Stimulated activated CD8-positive, alpha-beta memory T cell treated with anti-CD3 and anti-CD28 coated beads, Interleukin-7, amount 100 ng/mL, for 1 hour (primary cell): ENCODE measurements at places on chromosomes 2 and 18.

DNA sequence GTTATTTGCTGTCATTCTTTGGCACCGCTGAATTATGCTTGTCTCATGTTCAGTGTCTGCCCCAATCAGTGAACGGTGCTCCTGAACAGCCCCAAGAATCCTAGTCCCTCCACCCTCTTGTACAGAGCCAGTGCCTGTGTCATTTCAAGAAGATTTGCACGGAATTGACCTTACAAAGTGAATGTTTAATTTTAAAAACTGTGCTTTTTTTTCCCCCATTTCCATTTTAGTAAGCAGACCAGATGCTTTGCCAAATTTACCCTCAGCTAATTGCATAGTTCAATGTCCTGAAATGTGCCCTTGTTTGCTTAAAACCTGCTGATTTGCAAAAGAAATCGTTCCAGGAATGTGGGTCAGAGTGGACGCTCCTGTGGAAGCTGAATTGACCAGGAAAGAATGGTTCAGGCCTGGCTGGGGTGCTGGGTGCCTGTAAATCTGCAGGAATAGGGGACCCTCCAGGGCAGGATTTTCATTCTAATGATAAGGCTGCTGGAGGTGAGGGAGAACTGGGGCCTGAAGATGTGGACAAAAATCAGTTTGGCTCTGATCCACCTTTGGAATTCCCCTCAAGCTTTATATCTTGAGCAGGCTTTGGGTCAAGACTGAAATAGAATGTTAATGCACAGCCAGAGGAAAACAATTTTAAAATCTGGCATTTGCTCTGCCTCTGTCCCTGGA is 20.1 kb downstream of the TMEM17 start:
- no peak for DNase-seq

DNA sequence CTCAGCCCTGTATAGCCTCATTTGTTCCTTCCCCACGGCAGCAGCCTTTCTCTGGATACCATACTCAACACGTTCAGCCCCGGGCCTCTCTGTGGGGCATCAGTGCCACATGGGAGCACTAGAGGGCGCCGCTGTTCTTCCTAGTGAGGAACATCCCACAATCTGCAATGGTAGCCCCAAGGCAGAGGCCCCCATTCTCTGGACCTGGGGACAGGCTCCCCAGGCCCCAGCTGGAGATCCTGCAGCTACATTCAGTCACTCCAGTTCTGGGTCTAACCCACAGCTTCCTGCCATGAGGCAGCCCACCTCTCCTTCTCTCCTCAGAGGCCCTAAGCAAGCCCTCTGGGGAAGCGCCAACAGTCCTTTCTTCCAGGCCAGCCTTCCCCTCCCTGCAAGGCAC is 14.2 kb upstream of the SFXN5 start:
- peak; percentile 59 for DNase-seq

DNA sequence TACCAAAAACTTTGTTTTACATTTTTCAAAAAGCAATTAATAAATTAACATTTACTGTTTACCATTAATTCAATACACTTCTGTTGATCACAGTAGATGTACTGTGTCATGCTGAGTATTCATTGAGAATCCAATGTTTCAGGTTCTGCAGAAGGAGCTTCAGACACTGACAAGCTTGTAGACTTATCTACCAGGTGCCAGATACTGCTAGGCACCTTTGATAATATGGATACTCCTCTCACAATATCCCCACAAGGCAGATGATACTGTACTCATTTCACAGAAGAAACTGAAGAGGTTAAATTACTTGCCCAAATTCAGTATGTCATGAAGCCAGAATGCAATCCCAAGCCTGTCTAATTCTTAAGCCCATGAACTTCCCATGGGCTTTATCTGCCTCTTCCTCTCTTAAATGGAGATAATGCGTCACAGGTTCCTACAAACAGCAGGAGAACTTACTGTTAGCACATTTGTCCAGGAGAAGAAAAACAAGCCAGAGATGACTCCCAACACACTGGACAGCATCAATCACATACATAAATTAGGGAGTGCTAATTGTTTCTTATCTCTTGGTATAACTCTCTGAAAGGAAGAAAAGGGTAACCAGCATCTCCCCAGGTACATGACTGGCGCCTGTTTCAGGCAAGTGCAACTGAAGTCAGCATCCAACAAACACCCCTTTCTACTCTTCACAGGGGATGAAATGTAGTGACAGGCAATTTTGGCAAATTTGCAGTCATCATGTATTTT is 27.4 kb downstream of the ITSN2 start:
- no peak for DNase-seq

DNA sequence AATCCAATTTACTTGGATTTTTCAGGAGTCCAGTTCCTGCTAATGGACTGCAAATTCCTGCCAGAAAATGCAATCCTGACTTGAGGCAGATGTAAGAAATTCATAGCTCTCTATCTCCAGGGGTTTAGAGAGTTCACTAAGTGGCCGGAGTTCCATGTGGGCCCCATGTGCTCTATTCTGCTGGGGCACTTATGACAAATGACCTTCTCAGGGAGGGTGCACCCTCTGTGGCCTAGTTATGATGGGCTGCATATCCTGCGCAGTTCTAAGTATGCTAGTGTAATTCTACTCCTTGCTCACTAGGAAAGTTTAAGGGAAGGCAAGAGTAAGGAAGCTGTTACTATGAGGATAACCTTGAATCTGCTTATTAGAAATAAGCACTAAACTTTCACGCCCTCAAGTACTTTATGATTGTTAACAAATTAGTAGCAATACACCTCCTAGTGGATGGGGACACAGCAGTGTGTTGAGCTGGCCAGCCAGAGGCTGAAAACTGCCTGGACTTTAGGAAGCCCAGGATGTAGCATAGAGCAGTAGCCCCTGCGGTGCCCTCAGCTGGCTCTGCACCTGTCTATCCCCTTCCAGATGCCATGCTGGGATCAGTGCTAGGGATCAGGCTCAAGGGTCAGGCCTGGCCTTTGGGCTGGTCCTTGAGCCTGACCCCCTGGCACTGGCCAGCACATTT is 14.4 kb downstream of the SMYD1 start:
- DNase-seq = no peak

GRCh38 chr2:65916177-65916576 is 483.8 kb upstream of the SPRED2 start:
- DNase-seq = no peak

GRCh38 chr2:176662753-176663152 is 393.5 kb downstream of the MTX2 start:
- no peak for DNase-seq

DNA sequence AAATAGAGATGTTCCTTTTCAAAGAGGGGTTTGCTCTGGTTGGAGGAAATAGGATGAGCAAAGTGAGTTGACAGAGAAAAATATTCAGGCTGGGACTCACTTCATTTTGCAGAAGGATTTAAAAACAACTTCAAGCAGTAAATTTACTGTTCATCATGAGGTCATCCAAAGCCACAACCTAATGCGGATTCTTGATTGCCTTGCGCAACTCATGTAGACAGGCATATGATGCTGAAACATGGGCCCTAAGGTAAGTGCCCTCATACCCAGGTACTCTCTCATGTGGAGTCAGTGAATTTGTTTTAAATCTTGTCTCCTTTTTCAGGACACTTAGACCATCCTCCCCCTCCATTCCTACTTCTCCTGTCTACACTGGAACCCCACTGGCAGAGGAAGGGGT is 51.9 kb upstream of the LYPD1 start:
- no peak for DNase-seq
